ENCODE measurements at places on chromosomes 16 and 17.

DNA sequence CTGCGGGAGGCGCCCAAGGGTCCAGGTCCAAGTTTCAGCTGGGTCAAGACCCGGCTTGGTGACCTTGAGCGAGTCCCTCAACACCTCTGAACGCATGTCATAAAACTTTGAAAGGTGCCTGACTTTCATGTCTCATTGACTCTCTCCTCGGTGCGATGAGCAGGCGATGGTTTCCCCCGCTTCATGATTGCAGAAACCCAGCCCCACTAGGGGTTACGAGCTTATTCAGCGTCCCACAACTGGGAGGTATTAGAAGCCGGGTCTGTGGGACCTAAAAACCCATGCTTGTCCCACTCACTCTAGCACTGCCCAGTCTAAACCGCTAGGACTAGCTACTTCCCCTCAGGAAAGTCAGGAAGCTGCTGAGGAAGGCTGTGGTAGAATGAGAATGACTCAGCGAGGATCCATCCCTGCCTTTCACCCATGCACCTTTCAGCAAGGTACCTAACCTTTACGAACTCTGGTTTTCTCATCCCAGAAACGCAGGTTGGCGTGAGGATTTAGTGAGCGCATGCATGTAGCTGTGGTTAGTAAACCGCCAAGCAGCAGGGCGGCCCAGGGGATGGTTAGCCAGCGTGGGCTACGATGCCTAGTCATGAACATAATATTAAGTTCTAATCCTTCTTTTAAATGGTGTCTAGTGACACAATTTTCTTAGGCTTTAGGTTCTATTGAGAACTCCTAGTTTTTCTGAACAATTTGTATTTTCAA, 26.2 kb upstream of the RFFL start:
- peak; percentile 46 for DNase-seq

GRCh38 chr16:75043175-75043895, 44.5 kb downstream of the ZNRF1 start:
- DNase-seq = no peak

DNA sequence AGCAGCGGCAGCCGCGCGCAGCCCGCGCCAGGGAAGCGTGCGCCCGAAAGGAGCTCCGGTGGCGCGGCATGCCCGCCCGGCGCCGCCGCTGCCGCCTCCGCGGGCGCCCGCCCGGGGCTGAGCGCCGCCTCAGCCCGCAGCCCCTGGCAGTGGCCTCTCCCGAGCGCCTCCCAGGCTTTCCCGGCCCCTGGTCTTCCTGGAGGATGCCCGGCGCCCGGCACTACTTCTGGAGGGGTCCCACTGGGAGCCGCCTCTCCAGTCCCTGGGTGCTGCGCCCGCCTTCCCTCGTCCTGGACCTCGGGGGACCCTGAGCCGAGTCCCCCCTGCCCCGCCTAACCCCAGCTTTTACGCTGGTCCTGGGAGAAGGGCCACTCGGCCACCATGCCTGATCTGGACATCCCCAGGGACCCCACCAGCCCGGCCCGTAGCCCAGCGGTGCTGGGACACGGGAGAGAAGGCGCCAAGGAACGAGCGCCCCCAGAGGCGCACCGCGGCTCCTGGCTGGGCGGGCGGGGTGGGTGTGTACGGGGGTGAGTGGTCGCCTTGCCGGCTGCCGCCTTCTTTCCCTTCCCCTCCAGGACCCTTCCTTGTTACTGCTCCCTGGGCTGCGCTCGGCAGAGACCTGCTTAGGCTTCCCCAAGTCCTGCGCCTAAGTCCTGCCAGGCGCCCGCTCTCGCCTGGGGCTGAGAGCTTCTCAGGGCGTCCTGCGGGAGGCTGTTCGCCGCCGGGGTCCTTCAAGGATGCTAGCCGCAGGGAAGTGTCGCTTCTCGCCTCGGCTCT, 704 bp downstream of the ASIC2 start:
- no peak for DNase-seq

- no peak for DNase-seq
Measured at GRCh38 chr17:77444984-77445759, 304.4 kb downstream of the SEC14L1 start.

DNA sequence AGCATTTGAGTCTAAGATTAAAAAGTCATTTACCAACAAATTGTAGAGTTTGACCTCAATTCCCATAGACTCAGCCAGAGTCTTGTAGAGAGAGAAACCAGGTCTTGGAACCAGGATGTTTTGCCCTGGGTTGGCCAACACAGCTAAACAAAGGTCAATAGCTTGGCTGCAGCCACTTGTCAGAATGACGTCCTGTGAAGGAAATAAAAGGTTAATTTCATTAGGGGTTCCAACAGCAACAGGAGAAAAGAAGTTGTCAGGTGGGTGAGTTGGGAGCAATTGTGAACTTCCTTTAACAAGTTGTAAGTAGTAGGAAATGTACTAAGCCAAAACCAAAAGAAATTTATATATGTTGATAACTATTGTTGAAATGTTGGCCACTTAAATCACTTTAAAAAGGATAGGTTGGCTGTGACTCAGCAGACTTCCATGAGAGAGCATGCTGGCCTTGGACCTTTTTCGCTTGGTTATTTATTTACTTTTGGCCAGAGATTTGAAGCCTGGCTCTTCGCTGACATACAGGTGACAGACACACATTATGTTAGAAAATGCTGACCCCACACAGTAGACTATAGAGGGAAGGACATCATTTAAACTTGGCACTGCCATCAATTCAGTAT, 4.3 kb downstream of the TAT start:
- no peak for DNase-seq

- DNase-seq = no peak
Measured at GRCh38 chr16:50644729-50645128, 36.4 kb downstream of the SNX20 start.

DNA sequence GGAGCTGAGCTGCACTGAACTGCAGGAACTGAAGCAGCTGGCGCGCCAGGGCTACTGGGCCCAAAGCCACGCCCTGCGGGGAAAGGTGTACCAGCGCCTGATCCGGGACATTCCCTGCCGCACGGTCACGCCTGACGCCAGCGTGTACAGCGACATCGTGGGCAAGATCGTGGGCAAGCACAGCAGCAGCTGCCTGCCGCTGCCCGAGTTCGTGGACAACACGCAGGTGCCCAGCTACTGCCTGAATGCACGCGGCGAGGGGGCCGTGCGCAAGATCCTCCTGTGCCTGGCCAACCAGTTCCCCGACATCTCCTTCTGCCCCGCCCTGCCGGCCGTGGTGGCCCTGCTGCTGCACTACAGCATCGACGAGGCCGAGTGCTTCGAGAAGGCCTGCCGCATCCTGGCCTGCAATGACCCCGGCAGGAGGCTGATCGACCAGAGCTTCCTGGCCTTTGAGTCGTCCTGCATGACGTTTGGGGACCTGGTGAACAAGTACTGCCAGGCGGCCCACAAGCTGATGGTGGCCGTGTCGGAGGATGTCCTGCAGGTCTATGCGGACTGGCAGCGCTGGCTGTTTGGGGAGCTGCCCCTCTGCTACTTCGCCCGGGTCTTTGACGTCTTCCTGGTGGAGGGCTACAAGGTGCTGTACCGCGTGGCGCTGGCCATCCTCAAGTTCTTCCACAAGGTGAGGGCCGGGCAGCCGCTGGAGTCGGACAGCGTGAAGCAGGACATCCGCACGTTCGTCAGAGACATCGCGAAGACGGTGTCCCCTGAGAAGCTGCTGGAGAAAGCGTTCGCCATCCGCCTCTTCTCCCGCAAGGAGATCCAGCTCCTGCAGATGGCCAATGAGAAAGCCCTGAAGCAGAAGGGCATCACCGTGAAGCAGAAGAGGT, 17.3 kb upstream of the ATP6V0C start:
- no peak for DNase-seq

DNA sequence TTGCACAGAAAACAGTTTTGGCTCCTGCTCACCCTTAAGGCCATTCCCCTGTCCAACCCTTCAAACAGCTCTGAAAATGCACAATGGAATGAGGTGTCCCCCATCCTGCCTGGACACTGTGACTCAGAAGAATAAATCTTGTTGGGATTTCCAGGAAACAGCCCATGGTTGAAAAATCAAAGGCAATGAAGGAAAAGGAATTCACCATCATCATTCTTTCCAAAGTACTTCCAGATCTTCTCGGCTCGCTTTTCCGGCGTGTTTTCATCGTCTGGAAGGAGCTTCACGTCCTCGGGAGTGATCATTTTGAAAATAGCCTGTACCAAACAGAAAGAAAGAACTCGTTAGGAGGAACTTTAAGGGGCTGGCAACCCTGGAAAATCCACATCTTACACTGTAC, 4.3 kb downstream of the RCVRN start:
- DNase-seq = no peak

DNA sequence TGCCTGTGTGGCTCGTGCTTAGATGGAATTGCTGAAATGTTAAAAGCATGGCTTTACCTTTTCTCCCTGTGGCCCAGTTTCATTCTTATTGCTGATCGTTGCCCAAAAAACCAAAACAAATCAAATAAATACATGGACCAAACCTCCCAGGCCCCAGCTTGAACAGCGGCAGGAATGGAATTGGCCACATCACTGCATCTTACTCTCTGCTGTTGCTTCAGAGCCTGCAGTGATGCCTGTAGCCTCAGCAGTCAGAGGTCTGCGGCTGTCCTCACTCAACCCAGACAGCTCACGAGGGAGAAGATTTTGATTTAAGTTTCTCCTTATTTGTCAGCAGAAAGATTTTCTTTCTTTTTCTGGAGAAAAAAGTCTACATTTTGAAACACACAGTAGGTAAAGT, 91.5 kb downstream of the NPIPB11 start:
- no peak for DNase-seq

DNA sequence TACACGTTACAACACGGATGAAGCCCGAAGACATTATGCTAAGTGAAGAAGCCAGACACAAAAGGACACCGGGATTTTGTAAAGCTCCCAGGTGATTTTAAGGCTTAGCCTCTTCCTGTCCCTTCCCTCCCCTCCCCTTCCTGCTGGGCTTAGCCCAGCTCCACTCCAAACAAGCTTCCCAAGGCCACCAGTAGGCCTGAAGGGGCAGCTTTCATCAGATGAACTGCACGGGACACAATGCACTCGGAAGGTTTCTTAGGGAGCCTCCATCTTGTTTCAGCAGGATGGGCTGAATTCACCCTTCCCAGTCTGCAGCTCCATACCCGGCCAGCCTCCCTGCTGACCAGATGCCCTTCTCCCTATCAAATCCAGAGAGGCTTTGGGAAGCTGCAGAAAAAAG, 10.4 kb downstream of the MEFV start:
- no peak for DNase-seq

DNA sequence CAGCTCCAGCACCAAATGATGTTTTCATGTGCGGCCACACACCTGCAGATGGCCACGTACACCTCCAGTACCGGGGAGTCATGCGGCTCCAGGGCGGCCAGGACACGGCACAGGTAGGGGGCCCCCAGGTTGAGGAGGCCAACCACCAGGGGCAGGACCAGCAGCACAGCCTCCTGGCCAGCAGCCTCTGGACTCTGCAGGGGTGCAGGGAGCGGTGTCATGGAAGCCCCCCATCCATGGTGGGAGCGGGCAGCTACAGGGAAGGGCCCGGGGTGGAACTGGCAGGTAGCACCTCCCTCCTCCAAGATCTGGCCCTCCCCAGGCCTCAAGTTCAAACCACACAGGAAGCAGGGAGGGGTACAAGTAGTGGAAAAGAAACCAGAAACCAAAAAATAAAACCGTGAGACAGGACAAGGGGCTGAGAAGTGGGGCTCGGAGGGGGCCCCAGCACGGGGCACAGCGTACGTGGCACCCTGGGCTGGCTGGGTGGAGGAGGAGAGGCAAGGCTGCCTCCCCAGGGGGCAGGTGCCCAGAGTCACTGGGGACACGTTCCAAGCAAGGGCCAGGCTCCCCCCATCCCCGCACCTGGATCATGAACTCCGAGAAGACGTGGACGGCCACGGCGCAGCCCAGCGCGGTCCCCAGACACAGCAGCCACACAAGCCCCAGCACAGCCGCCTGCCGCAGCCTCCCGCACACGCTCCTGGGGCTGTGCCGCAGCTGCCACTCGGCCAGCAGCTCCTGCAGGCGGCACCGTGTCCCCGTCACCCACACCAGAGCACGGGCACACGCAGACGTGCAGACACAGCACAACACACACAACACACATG, 7.4 kb downstream of the TMC6 start:
- DNase-seq = no peak

- no peak for DNase-seq
Measured at GRCh38 chr17:72667096-72668063, 425.1 kb downstream of the SLC39A11 start.

- no peak for DNase-seq
Measured at GRCh38 chr17:46986366-46986765, 7.3 kb upstream of the RPRML start.

- DNase-seq = no peak
Measured at GRCh38 chr16:72404299-72404698, 232.3 kb upstream of the PMFBP1 start.

- no peak for DNase-seq
Measured at GRCh38 chr16:84119368-84119767, 2.6 kb upstream of the MBTPS1 start.

DNA sequence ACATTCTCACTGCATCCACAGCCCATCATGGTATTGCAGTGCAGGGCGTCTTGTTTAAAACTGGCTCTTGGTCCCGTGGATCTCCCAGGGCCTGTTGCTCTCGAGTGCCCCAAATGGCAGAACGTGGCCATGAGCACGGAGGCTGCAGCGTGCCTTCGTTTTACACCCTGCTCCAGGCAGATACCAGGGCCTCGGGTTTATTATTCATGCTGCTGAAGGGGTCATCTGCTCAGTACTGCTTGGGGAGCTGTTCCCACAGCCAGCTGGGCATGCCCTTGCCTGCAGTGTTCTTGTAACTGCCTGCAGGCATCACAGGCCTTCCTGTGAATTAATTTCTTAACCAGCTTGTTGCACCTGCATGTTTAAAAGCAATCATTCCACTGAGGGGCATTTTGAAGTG, 129.7 kb upstream of the CHMP6 start:
- no peak for DNase-seq

DNA sequence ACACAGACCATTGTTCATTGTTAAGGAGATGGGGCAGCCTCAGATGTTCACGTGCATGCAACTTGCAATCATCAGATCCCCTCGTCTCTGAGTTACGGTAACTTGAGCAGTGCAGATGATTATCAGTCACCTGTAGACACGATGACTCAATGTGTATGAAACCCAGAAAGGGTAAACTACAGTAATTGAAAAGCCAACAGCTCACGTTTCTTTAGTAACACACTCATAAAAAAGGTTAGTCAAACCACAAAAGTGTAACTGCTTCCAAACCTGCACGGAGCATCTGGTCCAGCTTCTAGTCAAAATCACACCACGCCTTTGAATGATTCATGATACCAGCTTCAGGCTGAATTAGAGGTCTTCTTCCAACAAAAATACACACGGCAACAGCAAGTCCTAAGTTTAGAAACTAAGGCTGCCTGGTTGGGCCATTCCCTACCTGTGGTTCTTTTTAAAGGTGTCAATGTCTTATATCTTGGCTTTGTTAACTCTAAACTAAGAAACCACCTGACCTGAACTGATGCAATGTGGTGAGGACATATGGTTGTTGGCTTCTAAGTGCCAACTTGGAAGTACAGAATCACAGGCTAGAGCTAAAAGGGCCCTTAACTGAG, 32.3 kb downstream of the GRB7 start:
- peak; percentile 67 for DNase-seq
